A375 (cell line): ENCODE measurements at places on chromosomes 1 and 21. TPM values are rescaled to one million over a fixed set of nuclear protein-coding genes. Genes with fewer than 3 reads are reported as not detected.

The CCDC185 gene
- not detected in 2 replicates for total RNA-seq

The CLDN17 gene
- not detected in 2 replicates for total RNA-seq

The FRRS1 gene
- 3.8 and 4.7 TPM in 2 replicates for total RNA-seq

The SLAMF1 gene
- not detected in 2 replicates for total RNA-seq

The PGBD5 gene
- total RNA-seq, result under 0.01 and 0.23 TPM in 2 replicates

The KNCN gene
- not detected in 2 replicates for total RNA-seq
